GM03348 (cell line): ENCODE measurements at places on chromosomes 1 and 21.

GRCh38 chr1:68175621-68176398, 56.5 kb downstream of the WLS start:
- no peak for DNase-seq

DNA sequence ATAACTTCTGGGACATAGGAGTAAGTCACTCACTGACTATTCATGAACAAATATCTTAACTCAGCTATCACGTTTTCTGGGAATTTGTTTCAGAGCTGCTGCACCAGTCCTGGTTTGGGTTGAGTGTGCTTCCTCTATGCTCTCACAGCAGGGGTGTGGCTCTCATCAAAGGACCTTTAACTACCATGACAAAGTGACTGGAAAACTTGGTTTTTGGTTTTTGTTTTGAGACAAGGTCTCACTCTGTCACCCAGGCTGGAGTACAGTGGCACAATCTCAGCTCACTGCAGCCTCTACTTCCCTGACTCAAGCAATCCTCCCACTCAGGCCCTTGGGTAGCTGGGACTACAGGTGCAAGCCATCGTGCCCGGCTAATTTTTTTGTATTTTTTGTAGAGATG, 4.1 kb downstream of the ILDR2 start:
- no peak for DNase-seq

DNA sequence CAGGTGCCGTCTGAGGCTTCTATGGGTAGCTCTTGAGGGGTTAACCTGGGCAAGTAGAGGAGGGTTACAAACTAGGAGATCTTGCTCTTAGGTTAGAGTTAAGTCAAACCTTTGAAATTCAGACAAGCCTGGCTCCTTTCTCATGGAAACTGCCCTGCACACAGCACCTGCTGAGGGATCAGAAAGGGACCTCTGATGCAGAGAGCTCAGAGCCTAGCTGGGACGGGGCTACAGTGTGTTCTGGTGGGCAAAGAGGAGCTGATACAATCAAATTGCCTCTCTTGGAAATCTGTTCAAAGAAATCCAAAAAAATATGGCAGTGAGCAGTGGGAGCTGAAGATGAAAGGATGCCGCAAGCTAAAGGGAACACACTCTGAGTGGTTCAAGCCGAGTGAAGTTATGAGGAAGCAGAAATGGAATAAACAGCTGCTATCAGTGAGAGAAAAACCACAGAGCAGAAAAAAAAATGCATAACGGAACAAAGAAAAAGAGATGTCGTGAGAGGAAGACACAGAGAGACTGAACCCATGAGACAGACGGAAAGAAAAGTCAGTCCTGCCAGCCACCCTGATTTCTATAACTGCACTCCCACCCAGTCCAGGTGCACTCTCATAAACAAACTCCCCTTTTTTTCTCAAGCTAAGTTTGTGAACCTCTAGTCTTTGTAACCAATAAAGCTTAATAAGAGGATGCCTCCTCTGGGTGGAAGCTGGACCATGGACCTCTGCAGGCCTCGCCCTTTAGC, 26.6 kb downstream of the PAFAH2 start:
- no peak for DNase-seq

- no peak for DNase-seq
Measured at GRCh38 chr1:18673976-18674375, 43.3 kb downstream of the PAX7 start.

GRCh38 chr1:242391896-242392295, 132.6 kb downstream of the PLD5 start:
- DNase-seq, result no peak

- DNase-seq, result no peak
Measured at GRCh38 chr1:48532976-48533375, 61.0 kb upstream of the SPATA6 start.

GRCh38 chr1:79825551-79825950, 819.0 kb upstream of the ADGRL4 start:
- DNase-seq, result no peak
